ENCODE measurements at places on chromosomes 2 and 18.

DNA sequence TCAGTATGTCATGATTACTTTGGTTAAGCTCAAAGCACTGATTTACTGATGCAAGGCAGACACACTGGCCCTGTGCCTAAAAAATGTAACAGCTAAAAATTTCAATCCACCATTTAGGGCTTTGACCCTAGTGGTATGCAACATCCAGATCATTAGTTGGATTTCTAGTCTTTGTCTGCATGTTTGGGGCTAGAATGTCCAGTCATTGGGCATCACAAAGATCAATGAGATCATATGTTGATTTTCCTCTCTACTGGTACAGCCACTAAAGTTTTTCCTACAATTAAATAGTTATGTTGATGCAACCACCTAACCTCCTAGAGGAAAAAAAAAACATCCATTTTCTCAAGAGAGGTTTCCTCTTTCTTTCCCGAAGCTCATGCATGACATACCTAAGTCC, 53.4 kb upstream of the REV1 start:
- DNase-seq, result no peak

DNA sequence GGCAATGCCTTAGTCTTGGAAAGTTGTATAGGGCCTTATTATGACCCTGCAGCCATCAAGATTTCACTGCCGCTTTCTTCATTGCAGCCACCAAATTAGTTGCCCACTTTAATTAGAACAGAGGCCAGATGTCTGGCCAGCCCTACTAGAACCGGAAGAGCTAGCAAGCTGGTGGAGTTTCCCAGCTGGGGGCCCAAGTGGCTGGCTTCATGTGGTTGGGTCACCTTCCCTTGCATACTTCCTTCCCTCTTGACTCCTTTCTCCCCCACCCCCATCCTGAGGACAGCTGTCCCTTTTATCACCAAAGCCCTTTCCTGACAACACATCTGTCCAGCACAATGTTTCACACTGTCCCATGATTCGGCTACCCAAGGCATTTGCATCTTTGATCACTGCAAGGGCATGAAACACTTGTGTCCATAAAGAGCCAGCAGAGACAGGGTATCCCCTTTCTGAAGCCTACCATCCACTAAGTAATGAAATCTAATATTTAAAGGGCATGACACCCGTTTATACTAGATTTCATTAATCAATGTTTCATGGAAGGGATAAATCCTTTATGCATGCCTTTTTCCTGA, 187.2 kb downstream of the BCL11A start:
- no peak for DNase-seq

DNA sequence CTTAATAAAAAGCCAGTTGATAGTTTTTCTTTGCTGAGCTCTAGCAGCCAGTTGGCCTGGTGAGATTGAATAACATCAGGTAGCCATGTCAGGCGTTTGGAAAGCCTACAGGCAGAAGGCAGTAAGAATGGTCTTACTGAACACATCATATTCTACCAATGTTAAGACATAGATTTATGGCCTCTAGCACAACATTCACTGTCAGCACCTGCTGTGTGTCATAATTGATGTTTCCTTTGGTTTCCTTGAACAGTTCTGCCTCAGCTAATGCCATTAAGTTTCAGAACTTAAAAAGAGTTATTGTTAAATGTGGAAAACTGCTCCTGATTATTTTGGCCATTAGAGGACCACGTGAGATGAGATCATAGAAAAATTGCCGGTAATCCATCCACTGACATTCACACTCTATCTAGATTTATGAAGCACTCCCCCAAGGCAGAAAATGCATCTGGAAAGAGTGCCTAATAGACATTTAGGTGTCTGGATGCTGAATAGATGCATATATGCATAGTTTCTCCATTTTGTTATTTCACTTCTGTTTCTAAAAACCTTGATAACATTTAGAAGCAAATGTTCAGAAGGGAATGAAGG, 434.7 kb downstream of the PTPRM start:
- DNase-seq, result no peak

DNA sequence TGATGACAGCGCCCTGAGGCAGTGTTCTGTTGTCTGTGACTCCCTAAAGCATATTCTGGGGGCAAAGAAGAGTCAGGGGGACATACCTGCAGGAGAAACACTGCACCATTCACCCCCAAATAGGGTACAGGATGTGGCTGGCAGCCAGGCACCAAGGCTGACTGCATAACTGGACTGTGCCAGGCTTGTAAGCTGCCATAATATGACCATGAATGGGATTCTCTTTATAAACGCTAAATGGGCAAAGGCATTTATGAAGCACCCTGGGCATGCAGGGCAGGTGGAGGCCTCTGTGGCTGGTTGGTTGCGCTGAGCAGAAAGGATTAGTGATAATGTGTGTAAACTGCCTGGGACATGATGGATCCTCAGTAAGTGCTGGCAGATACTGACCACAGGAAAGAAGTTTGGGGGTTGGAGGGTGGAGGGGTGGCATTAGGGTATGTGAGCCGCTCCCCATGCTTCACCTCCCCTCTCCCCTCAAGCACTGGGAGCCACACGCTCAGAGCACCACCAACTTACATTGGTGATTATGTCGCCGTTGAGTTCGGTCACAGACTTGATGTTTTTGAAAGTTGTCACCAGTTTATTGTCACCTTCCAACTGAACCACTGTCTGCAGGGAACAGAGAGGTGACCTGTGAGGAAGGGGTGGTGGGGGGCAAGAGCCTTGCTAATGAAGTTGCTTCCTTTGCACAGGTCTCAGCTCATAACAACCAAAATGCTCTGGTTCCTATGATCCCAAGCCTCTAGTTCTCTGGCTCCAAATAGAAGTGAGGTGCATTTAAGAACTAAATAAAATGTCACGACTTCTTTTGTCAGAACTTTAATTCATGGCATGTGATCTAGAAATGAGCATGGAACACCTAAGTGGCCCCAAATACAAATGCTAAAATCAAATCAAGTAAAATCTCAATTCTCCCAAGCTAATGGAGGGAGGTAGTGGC, 3.6 kb downstream of the FABP1 start:
- no peak for DNase-seq

DNA sequence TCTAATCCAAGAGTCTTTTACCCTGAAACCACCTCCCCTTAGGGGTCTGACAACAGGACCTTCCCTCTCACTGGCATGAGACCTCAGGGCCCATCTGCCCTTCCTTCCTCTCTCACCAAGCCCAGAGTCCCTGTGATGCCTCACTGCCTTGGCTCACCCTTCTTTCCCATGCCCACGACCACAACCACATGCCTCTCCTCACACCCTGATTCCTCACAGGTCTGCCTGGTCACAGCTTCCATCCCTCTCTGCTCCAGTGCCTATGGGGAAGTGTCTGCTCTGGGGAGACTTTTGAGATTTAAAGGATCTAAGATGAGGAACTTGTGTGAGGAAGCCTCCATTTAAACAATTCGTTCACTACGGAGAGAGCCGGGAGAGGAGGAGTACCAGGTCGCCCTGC, 98.9 kb upstream of the SH3BP4 start:
- DNase-seq, result no peak

GRCh38 chr18:493986-494983, 6.2 kb downstream of the COLEC12 start:
- no peak for DNase-seq

DNA sequence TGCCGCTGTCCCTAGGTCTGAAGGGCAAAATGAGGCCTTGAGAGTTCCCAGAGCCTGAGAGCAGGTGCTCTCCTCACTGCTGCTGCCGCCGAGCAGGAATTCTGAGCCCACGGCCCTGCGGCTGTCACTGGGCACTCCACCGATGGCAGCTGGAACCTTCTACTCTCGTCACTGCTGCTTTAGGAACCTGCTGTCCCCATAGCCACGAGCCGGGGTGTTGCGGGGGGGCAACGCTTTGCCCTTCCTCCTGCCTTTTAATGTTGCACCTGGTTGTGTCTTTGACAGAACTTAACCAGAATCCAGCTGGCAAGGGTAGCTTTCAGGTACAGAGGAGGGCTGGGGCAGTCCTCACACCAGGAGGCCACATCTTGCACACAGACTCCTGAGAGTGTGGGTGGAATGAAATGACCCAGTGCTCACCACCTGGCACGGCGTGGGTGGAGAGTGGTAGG, 32.3 kb downstream of the NCK2 start:
- no peak for DNase-seq

DNA sequence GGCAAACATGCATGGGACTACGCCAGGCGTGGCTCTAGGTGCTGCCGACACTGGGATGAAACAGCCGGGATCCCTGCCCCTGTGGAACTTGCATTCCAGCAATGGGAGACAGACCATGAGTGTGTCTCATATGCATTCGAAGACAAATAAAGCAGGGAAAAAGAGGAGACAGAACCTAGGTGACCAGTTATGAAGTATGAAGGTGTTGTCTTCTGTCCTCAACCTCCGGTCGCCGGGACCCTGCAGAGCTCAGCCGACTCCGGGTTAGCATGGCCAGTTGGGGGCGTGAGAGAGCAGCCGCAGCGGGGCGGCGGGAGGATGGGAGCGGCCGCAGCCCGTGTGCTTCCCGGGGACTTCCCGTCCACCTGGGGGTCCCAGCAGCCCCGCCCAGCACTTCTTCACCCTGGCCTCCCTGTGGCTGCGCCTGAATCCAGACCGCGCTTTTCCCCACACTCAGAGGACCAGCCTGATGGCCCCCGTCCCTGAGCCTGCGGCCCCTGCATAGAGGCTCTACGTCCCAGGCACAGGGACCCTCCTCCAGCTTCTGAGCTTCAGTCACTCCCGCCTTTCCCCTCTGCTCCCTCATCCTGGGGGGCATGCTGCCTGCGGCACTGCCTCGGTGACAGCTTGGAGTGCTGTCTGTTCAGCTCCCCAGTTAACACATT, 11.4 kb downstream of the ID2 start:
- DNase-seq, result peak; percentile 49

GRCh38 chr2:380772-381171, 92.9 kb upstream of the ALKAL2 start:
- no peak for DNase-seq

DNA sequence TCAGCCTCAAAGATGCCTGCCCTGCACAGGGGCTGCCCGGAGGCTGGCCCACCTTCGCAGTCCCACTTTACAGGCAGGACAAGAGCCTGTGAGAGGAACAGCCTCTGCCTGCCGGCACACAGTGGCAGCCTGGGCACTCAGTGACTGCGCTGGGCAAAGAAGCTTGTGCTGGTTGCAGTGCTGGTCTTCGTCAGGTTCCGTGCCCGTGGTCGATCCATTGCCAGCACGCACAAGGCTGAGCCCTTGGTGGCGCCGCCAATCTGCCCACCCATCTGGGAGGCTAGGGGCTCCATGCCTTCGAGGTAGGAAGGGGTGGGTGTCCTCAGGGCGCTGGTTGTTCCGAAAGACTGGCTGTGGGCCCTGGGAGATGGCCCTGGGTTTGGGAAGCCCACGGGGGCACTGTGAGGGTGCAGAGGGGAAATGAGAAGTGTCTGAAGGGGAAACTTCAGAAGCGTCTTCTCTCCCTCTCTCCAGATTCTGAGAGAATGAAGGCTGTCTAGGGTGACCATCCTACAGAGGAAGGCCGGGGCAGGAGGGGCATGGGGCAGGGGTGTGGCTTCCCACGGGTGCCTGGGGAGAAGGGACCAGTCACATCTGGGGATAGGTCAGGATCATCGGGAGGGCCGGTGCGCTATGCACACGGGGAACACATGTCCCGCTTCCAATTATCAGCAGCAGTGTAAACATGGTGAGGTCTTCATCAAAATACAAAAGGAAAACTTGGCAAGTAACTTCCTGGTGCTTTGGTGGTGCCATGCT, 49.1 kb upstream of the HS6ST1 start:
- DNase-seq, result no peak

DNA sequence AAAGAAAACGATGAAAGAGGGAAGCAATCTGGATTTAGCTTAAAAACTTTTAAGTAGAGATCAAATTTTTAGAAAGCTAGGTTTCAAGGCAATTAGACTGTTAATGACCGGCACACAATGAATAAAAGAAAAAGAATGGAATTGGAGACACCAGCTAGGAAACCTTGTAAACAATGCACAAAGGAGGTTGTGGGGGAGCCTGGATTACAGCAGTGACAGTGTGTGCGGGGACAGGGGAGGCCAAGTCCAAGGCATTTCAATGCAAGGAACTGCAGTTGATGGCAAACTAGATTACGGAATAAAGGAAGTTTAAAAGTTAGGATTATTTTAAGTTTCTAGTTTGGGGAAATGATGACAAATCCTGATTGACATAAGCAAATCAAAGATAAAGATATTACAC, 74.5 kb downstream of the DTNB start:
- DNase-seq, result no peak

DNA sequence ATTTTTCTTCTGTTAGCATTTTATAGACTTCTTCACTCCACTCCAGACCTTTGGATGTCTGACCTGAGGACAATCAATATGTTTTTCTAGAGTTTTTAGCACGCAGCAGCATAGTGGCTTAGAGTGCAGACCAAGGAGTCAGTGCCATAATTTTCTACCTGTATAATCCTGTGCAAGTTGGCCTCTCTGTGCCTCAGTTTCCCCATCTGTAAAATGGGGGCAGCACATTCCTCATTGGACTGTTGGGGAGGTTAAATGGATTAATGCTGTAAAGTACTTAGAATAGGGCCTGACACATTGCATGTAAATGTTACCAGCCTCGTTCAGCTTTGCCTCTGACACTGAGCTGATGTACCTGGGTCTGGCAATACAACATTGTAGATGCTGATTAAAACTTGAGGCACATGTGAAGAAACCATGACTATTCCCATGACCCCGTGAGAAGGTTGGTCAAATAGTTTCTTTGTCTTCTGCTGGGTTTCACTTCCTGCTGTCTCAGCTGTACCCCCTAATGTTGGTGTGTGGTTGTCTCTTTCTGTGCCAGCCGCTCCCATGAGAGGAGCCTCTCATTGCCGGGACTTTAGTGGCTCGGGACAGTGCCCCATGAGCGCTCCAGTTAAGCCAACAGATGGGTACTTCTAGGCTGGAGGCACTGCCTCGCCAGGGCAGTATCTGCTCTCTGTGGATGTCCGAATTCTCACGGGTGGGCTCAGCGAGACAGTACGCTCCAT, 125.3 kb downstream of the SH3RF3 start:
- no peak for DNase-seq

DNA sequence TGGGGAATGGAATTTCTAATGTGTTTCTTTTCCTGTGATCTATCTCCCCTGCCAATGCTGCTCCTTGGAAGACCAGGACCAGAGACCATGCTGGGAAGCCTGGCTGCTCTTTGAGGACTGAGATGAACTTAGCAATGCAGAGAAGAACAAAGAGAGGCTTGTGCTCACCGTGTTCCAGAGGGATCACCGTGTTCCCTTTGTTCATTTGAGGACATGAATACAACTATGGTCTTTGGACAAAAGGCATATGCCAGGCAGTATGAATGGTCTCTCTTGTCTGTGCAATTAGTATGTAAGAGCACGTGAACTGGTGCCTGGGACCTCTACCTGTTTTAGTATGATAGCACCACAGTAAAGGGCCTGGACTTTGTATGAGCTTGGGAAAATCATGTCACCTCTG, 139.9 kb downstream of the TDRD15 start:
- DNase-seq, result no peak

DNA sequence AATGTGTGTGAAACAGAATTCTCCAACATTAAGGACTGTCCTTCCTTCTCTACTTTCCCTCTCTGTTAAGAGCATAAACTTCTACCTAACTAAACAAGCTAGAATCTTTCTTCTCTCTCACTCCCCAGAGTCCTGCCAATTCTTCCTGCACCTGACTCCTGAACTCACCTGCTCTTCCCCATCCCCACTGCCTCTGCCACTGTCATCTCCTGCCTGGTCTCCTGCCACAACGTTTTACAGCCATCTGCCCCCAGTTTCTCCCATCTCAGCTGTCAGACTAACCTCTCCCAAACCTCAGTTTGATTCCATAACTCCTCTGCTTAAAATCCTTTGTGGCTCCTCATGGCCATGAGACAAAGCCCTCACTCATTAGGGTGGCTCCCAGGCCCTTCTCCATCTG, 288.3 kb upstream of the FBXO11 start:
- no peak for DNase-seq
